ENCODE measurements at places on chromosomes 3 and 15.

GRCh38 chr3:70112751-70113150 is 113.2 kb downstream of the SAMMSON start:
- DNase-seq: no peak

DNA sequence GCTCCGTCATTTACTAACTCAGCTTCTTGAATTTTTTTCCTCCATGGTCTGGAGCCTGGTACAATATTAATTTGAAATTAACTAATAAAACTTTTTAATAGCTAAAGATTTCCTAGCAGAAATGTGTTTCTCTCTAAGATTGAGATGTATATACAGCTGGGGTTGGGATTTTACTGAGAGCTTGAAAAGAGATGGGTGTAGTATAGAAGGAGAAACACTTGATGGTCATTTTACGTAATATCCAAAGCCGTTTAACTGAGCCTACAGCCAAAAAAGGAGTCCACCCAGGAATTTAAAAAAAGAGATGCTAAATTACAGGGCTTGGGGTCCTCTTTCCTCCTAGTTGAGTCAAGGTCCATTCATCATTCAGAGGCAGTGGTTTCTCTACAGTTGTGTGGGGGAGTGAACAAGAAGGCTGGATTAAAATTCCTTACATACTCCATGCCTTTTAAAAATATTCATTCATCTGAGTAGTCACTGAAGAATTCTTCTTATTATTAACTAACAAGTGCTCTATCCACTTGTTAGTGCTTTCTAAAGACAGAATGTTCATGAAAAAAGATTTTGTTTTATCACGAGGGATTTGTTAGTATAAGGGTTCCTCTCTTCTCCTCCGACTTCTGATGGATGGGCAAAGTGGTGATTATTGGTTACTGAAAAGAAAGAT is 255.3 kb upstream of the IL12A start:
- DNase-seq: no peak

DNA sequence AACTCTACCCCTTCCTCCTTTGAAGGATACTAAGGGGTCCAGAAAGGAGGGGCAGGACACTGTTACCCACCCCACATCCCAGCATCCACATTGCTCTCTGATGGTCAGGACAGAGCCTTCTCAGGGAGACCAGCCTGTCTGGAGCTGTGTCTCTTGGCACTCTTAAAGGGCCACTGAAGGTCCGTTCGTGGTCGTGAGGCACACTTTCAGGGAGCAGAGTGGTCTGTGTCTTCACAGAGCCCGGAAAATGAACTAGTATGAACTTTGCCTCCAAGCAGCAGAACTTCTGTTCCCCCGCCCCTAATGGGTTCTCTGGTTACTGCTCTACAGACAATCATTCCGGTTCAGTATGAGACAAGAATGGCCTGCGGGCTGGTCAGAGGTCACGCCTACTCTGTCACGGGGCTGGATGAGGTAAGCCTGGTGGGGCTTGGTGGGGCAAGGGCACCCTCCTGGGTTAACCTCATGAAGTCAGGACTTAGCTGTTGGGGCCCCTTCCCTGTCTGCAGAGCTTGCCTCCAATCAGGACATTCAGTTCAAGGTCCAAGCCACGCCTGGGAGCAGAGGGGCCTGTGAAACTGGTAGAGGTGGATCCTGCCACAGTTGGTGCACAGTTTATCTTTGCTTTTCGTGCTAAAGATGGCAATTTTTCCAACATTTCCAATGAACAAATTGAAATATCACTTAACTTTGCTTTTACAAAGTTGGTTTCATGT is 33.2 kb downstream of the CAPN3 start:
- no peak for DNase-seq

DNA sequence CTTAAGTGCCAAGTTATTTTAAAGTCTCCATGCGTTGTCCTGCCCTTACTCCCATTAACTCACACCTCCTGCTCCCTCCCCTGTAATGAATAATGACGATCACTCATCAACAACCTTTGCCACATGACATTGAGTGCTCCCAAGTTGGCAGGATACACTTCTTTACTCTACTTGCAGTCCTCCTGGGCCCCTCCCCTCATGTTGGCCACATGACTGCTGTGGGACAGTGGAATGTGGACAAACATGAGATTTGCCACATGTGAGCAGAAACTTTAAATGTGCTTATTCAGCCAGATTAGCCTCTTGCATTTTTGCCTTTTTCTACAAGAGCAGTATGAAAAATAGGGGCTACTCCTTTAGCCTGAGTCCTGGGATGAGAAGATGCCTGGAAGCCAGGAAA is 167.9 kb downstream of the DCLK3 start:
- DNase-seq: no peak

DNA sequence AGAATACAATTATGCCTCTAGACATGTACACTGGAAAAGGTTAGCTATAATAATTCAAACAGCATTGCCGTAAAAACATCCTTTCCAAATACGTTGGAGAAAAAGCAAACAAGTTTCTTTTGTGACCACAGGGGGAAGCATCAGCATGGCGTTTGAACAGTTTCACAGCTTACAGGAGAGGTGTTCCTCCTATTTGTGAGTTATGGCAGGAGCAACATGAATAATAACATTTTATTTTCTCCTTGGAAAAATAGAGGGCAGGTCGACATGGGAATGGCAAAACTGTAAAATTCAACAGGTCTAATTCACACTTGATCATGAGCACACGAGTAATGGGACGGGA is 39.7 kb upstream of the GADL1 start:
- no peak for DNase-seq

DNA sequence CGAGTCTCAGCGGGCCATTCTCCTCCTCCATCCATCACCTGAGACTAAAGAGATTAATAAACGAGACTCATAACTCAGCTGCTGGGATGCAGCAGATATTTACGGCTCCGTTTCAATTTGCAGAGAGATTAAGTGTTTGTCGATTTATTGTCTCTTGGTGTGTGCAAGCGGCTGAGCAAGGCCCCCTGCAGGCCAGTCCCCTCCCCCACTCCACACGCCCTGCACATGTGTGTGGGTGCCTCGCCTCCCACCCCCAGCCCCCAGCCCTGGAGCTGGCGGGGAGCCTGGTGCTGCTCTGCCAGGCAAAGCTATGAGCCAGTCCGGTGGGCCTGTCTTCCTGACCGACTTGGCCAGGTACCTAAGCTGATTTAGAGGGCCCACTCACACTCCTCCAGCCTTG is 63.0 kb downstream of the CYP11A1 start:
- no peak for DNase-seq

DNA sequence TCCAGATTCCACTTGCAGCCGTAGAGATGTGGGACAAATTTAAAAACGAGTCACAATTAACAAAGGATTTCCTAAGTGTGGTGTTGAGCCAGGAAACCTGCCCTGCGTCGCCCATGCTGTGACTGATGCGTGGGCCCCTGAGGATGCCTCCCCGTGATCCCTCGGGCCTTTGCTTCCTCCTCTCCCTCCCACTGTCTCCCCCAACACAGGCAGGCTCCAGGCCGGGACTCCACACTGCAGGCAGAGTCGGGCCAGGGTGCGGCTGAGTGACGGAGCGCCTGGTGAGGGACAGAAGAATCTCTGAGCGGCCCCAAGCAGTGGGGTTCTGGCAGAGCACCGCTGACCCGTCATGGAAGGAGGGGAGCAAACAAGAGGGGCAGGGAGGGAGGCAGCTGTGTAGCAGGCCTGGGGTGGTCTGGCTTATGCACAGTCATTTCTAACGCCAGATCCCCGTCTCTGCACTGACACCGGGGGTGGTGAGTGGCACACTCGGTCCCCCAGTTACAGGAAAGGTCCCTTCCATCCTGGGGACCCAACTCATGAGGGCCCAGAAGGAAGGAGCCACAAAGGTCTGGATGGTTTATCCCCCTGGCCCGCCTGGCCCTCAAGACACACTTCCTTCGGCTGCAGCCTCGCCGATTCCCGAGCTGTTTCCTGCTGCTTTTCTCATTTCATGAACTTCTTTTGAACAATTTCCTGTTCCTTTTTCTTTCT is 91.0 kb downstream of the XXYLT1 start:
- DNase-seq: no peak

- no peak for DNase-seq
Observed at GRCh38 chr3:19945969-19946831, 697 bp upstream of the RAB5A start.

- no peak for DNase-seq
Observed at GRCh38 chr15:77224352-77224751, 153.4 kb upstream of the TSPAN3 start.

GRCh38 chr3:131036986-131037385 is 10.3 kb downstream of the NEK11 start:
- no peak for DNase-seq

- DNase-seq: no peak
Observed at GRCh38 chr15:71118881-71119632, 3.8 kb downstream of the THSD4 start.

DNA sequence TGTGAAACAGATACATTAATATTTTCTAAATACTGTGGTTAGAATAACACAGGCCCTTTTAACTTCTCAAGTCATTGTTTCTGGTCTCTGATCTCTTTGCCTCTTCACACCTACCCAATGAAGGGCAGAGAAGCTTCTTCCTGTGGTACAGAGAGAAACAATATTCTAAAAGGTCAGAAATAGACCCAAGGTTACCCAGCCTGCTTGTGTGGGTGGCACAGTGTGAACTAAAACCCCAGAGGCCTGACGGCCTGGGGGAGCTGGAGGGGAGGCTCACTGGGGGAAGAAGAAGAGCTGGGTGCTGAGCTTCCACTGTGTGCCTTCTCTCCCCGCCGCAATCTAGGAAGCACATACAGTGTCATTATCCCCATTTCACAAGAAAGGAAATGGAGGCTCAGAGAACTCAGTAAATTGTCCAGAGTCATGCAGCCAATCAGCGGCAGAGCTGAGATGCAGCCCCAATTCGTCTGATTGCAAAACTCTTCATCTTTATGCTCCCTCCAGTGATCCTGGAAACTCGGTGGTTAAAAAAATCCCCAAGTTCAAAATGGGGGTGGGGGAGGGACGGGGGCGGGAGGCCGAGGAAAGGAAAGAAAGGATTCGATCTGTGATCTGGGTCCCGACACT is 64.1 kb upstream of the HEG1 start:
- DNase-seq: no peak

DNA sequence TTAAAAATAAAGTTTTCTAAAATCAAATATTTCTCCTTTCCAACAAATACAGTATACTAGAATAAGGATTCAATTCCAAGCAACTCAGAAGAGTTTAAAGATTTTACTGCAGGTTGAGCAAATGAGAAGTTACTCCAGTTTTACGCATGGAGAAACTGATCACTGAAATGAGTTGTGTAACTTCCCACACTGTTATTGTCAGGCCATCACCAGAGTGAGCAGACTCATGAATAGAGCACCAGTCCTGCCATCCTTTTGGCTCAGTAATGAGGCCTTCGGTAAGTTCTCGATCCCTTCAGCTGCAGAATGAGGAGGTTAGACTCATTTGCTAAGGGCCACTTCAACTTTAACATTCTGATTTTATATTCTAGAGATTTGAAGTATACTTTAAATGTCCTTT is 48.1 kb downstream of the OSBPL10 start:
- no peak for DNase-seq

GRCh38 chr3:48435774-48436476 is 4.0 kb downstream of the CCDC51 start:
- DNase-seq: peak; percentile 79

DNA sequence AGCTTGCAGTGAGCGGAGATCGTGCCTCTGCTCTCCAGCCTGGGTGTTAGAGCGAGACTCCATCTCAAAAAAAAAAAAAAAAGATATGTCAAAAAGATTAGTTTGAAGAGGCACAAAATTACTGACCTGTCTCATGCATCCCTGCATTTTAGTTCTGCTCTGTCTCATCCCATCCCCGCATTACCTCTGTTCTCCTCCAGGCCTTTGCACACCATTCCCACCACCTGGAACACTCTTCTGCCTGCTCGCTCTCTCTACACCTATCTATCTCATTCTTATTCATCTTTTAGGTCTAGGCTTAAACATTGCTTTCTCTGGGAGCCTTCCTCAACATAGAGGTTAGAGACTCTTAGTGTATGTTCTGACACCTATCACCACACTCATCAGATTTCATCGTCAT is 32.9 kb upstream of the ZNF770 start:
- DNase-seq: no peak

- DNase-seq: no peak
Observed at GRCh38 chr3:54572197-54572895, 355.5 kb downstream of the LRTM1 start.

GRCh38 chr3:17632401-17633100 is 109.9 kb downstream of the TBC1D5 start:
- no peak for DNase-seq

- no peak for DNase-seq
Observed at GRCh38 chr15:33132722-33133345, 61.7 kb downstream of the FMN1 start.

DNA sequence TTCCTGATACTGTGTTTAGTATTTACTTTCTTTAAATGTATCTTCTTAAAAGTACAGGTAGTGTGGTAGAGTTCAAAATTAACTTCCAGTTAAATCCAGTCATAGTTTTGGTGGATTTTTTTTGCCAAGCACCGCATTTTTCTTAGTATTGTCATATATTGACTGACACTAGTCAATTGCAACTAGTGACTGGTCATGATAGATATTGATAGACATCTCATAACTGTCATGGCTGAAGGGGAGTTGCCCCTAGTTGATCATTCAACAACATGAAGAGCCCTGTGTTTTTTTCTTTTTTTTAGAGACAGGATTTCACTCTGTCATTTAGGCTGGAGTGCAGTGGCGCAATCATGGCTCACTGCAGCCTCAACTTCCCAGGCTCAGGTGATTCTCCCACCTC is 22.1 kb downstream of the RAB8B start:
- DNase-seq: no peak

- no peak for DNase-seq
Observed at GRCh38 chr3:134860141-134860540, 65.1 kb downstream of the EPHB1 start.

GRCh38 chr3:166177130-166177529 is 339.9 kb upstream of the BCHE start:
- no peak for DNase-seq

GRCh38 chr15:74253211-74253921 is 17.2 kb downstream of the CCDC33 start:
- no peak for DNase-seq

GRCh38 chr3:30845606-30846005 is 48.9 kb downstream of the GADL1 start:
- no peak for DNase-seq

- no peak for DNase-seq
Observed at GRCh38 chr3:118369892-118370491, 664.7 kb downstream of the IGSF11 start.

GRCh38 chr15:27491666-27492621 is 521.0 kb downstream of the GABRG3 start:
- peak; percentile 17 for DNase-seq

GRCh38 chr3:150161011-150161410 is 190.3 kb upstream of the PFN2 start:
- DNase-seq: no peak

DNA sequence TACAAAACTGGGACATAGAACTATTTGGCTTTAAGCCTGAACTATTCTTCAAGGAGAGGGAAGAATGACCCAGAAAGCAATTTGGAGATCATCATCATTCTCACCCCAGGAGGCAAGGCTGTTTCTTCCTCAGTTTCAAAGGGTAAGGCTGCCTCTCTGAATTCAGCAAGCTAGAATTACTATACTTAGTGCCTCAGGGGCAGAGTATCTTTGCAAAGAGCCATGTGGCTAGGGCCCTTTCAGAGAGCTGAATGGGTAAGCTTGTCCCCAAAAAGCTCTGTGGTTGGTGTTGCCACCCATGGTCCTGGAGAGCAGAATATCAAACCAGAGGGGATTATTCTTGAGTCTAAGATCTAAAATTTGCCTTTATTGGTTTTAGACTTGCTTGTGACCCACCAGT is 720.3 kb upstream of the ARPP21 start:
- no peak for DNase-seq

All from occipital lobe (tissue), 3 donors.